ENCODE measurements at places on chromosomes 3 and 15.
A peak's percentile ranks its signal among the peaks of the same experiment; 100 is the strongest.

GRCh38 chr3:32316319-32316718 lies 75.3 kb upstream of the CMTM7 start:
- DNase-seq, result no peak

DNA sequence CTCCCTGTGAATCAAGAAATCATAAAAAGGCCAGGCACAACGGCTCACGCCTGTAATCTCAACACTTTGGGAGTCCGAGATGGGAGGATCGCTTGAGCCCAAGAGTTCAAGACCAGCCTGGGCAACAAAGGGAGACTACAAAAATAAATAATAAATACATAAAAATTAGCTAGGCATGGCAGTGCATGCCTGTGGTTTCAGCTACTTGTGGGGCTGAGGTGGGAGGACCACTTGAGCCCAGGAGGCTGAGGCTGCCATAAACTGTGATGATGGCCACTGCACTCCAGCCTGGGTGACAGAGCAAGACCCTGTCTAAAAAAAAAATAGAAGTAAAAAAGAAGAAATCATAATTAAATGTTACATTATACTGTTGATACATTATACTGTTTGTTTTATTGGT lies 28.0 kb upstream of the DCUN1D1 start:
- DNase-seq, result no peak

- DNase-seq, result no peak
Measured at GRCh38 chr3:18033581-18034108, 291.2 kb upstream of the TBC1D5 start.

DNA sequence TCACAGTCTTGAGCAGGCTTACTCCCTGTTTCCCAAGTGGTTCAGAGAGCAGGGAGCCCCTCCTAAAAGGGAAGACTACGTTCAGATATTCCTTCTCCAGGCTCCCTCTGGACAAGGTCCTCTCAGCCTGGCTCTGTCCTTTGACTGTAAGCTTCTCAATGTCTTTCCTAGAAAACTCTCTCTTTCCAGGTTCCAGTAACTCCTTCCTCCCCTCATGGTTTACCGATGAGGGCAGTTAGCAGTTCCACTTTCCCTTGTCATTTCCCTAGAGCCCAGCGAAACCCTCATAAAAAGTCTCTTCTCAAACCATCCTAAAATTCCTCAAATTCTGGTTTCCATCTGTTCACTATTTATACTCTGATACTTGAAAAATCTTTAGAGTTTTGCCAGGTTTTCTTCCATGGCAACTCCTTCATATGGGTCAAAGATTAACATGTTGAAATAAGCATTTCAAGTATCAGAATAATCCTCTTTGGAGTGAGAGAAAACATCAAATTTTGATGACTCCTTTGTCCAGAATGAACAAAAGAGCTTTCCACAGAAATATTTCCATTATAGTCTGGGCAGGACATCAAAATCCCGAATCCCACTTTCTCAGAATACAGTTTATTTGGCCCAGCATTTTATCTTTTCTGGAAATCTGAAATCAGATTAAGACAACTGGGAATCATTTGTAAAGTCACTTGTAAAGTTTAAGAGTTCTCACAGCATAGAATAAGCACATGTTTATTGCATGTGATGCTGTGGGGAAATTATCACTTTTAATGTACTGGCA lies 599.4 kb downstream of the UNC13C start:
- DNase-seq, result no peak

DNA sequence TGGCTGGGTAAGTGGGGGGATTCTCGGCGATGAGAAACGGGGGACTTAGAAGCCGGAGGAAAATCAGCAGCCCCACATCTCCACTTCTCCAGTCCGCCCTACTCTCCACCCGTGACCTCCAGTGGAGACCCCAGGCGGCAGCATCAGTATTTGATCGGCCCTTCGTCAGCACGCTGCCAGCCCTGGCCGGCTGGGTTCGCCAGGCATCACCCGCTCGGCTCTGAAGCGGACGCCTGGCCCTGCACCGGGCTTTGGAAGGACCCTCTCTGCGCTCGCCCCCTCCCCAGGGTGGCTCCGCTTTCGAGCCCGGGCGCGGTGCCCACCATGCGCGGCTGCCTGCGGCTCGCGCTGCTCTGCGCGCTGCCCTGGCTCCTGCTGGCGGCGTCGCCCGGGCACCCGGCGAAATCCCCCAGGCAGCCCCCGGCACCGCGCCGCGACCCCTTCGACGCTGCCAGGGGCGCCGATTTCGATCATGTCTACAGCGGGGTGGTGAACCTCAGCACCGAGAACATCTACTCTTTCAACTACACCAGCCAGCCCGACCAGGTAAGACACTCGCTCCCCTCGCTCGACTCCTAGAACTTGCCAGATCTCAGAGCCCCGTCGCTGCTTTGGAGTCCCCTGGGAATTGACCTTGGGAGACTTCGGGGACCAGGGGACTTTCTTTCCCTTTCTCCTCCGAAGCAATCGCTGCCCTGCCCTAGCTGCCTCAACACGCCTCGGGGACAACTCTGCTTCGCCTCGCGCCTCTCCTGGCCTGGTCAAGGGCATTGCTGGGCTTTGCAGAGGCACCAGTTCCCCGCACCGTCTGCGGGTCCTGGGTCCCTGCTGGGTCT lies 561 bp downstream of the SIDT1 start:
- peak; percentile 31 for DNase-seq

- no peak for DNase-seq
Measured at GRCh38 chr3:152197451-152197850, 71.3 kb upstream of the MBNL1 start.

- DNase-seq, result no peak
Measured at GRCh38 chr3:45907769-45908705, 21.7 kb downstream of the CCR9 start.

GRCh38 chr3:40846451-40846850 lies 321.7 kb downstream of the ZNF621 start:
- no peak for DNase-seq

GRCh38 chr3:142981108-142981507 lies 17.6 kb upstream of the PAQR9 start:
- DNase-seq, result no peak

DNA sequence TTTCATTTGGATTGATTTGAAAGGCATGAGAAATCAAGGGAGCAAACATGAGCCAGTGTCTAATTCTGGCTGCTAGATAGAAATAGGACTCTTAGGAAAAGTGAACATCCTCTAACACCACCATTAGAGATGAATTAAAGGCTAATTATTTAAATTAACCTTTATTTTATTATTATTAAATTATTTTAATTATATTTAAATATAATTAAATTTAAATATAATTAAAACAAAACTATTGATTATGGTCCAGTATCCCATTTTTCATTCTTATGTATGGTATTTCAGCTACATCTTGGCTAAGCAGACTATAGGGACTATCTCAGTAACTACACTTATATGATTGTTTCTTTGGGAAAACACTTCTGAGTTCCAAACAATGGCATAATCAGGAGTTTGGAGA lies 904.8 kb downstream of the NAALADL2 start:
- no peak for DNase-seq

DNA sequence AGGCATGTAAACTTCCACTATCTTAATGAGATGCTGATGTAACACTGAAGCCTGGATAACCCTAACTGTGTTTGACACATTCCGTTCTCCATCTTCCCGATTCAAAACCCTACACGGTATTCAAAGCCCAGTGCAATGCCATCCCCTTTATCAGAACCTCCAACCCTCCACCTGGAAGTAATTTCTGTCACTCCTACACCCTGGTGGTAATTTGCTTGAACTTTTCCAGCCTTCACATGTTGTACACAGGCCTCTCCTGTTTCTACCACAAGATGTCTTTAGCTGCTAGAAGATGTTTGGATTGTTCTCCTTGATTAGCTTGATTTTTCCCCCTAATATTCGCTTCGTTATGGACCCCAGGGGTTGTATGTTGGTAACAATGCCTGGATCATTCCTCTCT lies 208.9 kb downstream of the CHST2 start:
- no peak for DNase-seq

DNA sequence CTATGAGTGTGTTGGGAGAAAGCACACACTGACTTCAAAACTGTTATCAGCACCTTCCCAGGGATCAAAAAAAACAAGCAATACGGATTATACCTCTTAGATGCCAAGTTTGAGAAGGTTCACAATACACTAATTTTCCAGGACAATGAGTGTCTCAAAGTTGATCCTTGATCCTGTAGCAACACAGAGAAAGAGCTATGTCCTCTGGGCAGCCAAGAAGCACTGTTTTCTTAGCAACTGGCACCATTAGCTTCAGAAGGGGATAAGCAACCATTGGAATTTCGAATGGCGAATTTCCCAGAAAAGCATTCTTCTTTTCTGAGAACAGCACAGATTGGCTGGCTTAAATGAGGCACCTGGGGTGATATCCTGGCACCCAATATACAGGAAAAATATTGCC lies 270.3 kb upstream of the RORA start:
- DNase-seq, result no peak

DNA sequence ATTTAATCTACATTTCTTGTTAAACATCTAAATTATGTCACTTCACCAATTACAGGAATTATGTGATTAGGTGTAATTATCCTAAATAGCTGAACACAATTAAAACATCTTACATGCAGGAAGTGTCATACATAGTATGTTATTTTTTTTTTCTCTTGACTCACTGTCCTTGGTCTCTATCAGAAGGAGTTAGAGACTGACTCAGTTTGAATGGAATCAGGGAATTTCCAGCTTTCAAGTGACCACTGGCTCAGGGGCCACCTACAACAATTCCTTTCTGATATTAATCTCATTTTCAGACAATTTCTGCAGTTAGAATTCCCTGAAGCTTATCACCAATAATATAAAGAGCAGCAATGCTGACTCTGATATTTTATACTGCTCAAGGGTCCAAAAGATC lies 400.7 kb downstream of the ROBO1 start:
- no peak for DNase-seq

DNA sequence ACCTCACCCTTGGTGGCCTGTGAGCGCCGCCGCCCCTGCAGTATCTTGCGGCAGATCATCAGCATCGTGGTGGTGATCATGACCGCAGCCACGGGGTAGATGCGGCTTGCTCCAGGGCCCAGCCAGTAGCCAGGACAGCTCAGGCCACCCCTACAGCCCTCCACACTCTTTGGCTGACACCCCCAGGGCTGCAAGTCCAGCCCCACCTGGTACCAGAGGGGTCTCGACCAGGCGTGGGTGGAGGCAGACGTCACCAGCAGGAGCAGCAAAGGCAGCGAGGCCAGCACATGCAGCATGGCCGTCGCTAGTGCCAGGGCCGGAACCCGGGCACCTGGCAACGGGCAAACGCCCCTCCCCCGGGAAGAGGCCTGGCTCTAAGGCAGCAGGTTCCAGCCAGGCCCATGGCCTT lies at the start of gene TMEM89:
Gene TMEM89, minus strand, starts transcription at position 309 of the 409 bp plus-strand sequence. Its CDS starts 13 bp downstream, at position 296.
- DNase-seq, result no peak

- DNase-seq, result no peak
Measured at GRCh38 chr15:63288342-63288741, 10.9 kb downstream of the APH1B start.

DNA sequence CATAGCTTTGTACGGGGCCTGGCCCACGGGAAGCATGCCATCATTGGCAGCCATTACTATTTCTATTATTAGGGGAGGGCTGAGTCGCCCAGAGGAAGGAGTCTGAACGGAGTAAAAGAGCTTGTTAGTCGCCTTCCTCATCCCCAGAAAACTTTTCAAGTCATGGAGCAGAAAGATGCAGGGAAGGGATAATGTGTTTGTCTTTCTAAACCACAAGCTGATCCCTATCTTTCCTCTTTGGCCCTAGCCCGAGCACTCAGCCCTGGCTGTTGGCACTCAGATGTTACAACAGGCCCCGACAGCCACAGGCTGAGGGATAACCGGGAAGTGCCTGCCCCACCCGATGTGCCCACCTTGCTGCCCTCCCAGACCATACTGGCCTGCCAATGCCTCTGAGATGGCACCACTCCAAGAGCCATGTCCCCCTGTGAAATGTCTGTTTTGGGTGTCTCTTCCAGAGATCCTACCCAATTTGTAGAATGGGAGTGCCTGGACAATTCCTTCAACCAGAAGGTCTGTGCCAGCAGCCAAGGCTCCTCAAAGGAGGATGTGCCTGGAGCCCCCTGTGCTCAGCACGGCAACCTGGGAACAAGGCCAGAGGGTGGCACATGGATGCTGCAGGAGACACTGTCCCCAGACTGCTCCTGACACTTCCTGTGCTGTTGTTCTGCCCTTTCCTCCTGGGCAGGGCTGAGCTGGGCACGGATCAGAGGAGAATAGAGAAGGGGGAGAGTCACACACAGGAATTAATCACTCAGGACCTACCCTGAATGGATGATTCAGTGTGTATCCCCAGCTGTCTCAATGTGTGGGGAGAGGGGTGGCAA lies 10.8 kb downstream of the PAK6 start:
- DNase-seq, result no peak

DNA sequence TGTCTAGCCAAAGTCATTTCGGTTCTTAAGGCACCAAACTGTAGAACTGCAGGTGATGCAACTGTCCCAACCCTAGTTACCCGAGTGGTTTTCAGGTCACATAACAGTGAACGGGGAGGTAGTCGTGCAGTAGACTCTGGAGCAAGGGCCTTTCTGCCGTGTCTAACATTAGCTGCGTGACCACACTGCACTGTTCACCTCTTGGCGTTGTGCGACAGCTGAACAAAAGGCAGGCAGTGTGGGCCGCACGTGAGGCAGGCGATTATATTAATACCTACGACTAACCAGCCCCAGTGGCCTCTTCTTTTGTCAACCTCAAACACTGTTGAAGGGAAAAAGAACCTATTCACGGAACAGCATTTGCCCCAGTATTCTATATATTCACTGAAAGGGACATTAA lies 2.8 kb downstream of the LRRN1 start:
- no peak for DNase-seq

DNA sequence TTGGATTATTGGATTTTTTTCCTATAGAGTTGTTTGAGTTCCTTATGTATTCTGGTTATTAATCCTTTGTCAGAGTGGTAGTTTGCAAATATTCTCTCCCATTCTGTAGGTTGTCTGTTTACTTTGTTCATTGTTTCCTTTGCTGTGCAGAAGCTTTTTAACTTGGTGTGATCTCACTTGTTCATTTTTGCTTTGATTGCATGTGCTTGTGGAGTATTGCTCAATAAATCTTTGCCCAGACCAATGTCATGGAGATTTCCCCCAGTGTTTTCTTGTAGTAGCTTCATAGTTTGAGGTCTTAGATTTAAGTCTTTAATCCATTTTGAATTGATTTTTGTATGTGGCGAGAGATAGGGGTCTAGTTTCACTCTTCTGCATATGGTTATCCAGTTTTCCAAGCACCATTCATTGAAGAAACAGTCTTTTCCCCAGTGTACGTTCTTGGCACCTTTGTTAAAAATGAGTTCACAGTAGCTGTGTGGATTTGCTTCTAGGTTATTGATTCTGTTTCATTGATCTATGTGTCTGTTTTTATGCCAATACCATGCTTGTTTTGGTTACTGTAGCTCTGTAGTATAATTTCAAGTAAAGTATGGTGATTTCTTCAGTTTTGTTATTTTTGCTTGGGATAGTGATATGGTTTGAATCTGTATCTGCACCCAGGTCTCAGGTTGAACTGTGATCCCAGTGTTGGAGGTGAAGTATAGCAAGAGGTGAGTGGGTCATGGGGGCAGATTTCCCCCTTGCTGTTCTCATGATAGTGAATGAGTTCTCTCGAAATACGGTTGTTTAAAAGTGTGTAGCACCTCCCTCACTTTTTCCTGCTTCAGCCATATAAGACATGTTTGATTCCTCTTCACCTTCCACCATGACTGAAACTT lies 46.1 kb upstream of the TNFSF10 start:
- no peak for DNase-seq

GRCh38 chr3:28449398-28449797 lies 100.8 kb upstream of the AZI2 start:
- DNase-seq, result no peak

GRCh38 chr15:61327019-61327631 lies 98.0 kb upstream of the RORA start:
- no peak for DNase-seq

GRCh38 chr15:67980171-67980570 lies 73.9 kb upstream of the PIAS1 start:
- no peak for DNase-seq

- no peak for DNase-seq
Measured at GRCh38 chr3:181265750-181266333, 276.3 kb upstream of the DNAJC19 start.
